NCI-H446 treated with DMSO at 0.1 percent for 48 hours (cell line): ENCODE measurements at places on chromosomes 11 and 22.

DNA sequence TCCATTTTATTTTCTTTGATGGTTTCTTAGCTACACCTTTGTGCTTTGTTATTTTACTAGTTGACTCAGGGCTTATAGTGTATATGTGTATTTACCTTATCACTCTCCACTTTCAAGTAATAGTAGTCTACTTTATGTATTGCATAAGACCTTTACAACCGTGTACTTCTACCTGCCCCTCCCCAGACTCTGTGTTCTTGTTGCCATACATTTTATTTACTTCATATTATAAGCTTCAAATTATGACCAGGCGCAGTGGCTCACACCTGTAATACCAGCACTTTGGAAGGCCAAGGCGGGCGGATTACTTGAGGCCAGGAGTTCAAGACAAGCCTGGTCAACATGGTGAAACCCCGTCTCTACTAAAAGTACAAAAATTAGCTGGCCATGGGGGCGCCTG lies 28.2 kb upstream of the CTSD start:
- no peak for DNase-seq

DNA sequence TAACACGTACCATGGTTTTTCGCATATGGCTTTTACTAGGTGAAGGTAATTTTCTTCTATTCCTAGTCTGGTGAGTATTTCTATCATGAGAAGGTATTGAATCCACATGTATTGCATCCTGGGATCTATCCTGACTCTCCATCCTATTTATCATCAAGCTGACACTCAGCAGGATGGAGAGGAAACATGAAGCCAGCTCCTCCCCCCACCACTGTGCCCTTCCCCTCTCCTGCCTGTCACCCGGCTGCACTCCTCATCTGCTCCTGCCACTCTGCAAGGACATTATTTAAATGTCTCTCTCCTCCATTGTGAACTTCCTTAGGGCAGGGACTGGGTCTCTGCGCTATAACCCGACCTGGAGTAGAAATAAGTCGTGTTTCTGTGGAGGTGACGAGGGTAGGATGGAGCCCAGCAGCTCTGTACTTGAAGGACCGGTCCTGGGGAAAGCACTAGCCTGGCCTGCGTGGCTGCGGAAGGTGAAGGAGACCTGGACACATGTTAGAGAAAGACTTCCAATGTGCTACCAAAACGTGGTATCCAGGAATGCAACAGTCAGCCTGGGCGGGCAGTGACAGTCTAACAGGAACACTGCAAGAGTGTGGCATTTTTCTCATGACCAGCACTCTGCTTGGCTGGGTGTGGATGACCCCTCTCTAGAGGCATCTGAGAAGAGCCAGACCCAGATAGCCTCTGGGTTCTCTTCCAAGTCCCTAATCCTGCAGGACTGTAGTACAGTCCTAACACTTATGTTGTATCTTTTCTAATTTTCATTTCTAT lies 111.2 kb downstream of the MICAL3 start:
- no peak for DNase-seq

DNA sequence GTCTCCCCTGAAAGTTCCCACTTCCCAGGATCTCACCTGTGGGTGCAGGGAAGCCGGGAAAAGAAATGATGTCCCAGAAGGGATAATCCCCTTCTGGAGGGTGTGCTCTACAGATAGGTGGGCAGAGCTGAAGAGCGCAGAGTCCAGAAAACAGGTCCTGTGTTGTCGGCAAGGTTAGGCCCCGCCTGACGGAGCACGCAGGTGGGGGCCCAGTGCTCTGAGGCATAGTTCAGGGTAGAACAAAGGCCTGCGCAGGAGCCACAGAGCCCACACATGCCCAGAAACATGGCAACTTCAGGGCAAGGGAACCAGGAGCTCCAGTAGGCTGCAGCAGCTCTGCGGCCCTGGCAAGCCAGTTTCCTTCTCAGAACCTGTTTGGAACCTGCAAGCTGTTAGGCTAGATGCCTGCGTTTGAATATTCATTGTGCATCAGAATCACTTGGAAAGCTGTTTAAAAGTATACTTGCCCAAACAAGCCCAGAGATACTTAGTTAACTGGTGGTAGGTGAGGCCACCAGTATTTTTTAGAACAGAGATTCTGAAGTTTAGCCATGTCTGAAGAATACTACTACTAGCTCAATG lies 386.6 kb downstream of the BUD13 start:
- DNase-seq, result peak; percentile 17

- no peak for DNase-seq
Measured at GRCh38 chr11:64152841-64153691, 12.8 kb downstream of the MACROD1 start.

DNA sequence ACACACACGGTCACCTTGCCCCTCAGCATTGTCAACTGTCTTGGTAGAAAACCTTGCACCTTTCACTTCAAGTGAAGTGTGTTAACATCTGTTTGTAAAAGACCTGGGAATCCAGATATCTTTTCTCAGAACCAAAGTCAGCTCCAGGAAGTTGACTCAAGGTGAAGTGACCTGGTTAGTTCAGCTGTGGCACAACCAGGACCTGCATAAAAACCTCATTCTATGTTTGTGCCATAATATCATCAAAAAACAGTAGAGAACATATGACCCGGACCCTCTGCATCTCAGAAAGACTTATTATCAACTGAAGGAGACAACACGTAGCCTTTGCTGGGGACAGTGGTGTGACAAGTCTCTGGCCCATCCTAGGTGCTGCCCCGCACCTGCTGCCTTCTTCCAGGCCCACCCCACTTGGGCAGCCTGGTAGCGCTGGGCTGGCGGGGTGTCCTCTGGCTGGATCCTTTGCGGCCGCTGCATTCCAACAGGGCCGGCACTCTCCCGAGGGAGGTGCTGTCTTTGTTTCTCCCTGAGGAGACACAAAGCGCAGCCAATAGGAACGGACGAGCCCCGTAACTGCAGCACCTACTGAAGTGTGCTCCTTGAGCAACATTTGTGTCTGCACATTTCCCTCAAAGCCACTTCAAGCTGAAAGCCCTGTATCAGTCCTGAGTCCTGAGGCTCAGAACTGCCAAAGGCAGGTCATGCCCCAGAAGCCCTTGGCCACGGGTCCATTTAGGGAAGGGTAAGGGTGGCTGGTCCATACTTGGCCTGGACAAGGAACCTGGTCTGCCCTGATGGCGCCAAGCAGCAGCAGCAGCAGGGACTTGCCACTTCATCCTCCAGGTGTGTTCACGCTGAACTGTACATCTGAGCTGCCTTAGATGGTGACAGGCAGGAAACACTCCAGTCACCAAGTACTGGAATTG lies 25.2 kb downstream of the LRRC74B start:
- DNase-seq, result no peak

DNA sequence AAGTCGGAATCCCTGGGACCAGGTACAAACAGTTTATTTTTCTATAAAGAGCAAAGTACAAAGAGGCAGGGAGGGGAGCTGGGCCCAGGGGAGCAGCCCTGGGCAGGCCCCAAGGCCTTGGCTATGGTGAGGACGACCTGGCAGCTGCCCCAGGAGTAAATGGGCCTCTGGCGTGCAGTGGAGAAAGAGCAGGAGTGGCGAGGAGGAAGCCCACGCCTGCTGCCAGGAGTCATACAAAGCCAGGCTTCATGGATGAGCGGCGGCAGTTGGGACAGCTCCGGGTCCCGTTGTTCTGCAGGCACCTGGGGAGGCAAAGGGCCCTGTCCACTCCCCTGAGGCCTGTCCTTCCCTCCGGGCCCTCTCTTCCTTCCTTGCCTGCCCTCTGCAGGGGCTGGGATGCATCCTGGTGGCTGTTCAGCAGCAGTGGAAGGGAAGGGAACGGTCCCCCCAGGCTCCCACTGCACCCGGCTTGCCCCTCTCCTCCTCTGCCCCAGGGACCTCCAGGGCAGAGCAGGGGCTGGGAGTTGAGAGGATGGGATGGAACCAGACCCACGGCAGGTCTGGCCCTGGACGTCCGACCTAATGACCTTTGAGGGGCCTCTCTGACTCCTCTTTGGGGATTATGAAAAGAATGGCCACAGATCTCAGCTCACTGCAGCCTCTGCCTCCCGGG lies 11.1 kb downstream of the RAPSN start:
- DNase-seq, result peak; percentile 52

- DNase-seq, result no peak
Measured at GRCh38 chr22:46726066-46726985, 11.7 kb downstream of the CERK start.

- no peak for DNase-seq
Measured at GRCh38 chr11:26842478-26843282, 120.8 kb upstream of the SLC5A12 start.

DNA sequence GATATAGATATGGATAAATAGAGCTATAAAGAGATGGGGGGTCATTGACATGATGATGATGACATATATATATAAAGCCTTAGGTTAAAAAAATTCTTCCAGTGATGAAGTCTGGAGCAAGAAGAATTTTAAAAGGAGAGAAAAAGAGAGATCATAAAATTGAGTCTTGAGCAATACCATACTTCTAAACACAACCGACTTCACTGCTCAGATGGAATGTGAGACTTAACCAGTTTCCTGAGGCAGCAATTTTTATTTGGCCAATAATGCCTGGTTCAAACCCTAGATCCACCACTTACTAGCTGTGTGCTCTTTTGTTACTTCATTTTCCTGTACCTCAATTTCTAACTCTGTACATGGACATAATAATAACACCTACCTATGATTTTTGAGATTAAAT lies 229.5 kb downstream of the TTC28 start:
- no peak for DNase-seq

DNA sequence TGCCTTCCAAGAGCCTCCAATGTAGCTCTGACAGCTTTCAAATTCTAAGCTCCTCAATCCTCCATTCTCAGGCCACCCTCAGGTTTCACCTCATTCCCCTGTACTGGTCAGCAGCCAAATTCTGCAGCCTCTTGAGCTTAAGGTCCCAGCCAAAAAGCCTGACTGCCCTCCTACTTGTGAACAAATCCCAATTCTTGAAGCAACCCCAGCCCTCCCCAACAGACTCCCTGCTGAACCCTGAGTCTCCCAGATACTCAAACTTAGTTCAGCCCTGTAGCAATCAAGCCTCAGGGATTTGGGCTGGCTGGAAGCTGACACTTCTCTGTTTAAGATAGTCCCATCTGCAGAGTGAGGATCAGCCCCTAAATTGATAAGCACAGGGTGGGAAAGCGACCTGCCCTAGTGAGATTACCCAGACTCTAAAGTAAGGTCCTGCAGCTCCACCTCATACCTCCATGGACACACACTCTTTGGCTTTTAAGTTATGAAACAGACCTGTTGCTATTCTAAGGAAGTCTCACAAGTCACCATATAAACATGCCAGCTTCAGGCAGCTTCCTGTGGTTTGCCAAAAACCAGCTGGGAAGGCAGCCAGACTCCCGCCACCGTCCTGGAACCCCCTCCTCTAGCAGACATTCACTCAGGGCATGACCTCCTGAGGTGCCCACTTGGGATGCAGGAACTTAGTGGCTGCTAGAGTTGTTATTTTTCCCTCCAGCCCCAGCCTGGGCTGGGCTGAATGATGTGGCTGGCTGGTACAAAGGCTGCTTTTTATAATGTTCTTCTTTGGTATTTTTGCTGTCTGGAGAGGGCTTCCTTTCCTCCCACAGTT lies 82.5 kb upstream of the PICALM start:
- DNase-seq, result no peak

DNA sequence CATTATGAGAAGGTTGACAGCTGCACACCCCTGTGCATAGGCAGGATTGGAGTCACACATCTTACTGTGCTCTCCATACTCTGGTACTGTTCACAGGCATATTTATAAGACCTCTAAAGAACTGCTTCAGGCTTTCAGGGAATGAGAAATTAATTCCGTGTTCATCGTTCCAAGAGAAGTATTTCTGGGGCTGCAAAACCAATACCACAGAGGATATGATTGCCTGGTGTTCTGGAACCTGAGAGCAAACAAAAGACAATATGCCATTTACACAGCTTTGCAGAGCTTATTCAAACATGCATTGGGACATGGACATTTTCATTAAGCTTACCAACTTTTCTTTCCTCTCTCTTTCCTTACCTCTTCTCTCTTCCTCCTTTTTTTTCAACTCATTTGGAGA lies 388.7 kb downstream of the NTM start:
- no peak for DNase-seq

- no peak for DNase-seq
Measured at GRCh38 chr11:117444256-117444655, 116.6 kb downstream of the CEP164 start.

GRCh38 chr11:134633276-134633675 lies 221.2 kb upstream of the B3GAT1 start:
- DNase-seq, result no peak

DNA sequence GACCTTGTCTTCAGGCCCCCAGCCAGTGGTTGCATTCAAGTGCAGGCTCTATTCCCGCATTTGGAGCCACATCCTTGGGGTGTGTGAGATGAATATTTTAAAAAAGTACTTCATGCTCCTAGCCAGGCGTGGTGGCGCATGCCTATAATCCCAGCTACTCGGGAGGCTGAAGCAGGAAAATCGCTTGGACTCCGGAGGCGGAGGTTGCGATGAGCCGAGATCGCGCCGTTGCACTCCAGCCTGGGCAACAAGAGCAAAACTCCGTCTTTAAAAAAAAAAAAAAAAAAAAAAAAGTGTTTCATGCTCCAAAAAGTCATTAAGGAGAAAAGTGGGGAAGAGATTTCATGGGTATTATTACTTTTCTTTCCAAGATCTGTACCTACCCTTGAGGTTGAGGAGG lies 18.0 kb downstream of the SCUBE1 start:
- DNase-seq, result no peak

GRCh38 chr22:24973872-24974271 lies 21.4 kb downstream of the KIAA1671 start:
- no peak for DNase-seq

DNA sequence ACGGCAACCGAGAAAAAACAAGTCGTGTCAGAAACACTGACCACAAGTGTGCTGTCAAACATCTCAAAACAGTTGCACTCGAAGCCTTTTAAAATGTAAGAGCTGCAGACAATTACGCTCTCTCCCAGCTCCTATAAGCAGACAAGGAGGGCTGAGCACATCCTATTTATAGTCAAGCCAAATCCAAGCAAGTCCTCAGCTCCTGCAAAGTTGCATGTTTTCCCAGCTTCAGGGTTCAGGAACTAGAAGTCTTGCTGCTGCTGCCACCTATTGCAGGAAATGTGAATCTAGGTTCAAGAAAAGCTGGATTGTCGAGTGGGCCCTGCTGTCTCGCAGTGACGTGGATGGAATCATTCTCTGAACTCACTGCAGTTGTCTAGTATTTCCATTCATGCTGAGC lies 15.5 kb downstream of the EFCAB6 start:
- DNase-seq, result no peak

- no peak for DNase-seq
Measured at GRCh38 chr11:87353771-87354345, 316.1 kb downstream of the TMEM135 start.
